Activated CD4-positive, alpha-beta T cell treated with anti-CD3 and anti-CD28 coated beads, Interleukin-2, amount 50 U/mL, for 24 hours (primary cell): ENCODE measurements at places on chromosomes 12 and 14.

DNA sequence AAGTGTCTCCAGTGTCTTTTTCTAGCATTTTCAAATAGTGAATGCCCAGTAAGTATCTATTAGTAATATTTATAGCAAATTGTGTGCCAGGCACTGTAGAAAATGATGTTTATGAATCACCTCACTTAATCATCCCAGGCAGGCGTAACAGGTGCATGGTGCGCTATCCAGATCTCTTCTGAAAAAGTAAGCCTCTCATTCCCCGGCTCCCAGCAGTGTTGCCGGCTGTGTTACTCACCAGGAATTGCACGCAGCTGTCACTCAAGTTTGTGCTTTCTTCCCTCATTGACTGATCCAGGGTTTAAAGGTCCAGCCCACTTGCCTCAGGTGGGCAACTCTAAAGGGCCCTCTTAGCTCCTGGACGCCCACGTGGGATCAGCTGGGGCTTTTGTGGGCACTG lies 173.8 kb upstream of the RASSF8 start:
- no peak for DNase-seq

GRCh38 chr14:73567358-73567757 lies 1.7 kb upstream of the ACOT2 start:
- no peak for DNase-seq

DNA sequence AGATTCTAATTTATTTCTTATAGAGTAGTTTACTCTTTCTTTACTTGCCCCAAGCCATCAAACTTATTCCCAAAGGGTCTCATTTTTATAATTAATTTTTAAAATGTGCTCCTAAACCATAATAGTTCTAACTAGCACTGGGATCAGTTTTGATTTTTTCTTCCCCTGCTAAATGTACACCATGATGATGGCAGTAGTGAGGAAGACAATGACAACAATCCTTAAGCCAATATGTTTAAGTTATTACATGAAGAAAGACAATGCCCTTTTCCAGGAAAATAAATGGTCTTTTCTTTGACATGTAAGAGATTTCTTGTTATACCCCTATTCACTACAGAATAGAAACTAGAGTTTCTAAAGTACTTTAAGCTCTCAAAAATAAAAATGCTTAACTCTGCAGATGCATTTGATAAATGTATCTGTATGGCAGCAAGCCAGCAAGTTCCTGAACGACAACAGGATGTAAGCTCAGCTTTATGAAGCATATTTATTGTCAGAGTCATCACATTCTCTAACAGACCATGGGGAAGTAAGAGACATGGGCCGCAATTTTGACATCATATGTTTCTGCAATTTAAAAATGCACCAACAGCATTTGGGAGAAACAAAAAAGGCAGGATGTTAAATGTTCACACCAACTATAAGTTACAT lies 36.0 kb upstream of the SNX6 start:
- no peak for DNase-seq

- DNase-seq: no peak
These were observed 17.7 kb downstream of the C12orf71 start for GRCh38 chr12:27064397-27065342.

DNA sequence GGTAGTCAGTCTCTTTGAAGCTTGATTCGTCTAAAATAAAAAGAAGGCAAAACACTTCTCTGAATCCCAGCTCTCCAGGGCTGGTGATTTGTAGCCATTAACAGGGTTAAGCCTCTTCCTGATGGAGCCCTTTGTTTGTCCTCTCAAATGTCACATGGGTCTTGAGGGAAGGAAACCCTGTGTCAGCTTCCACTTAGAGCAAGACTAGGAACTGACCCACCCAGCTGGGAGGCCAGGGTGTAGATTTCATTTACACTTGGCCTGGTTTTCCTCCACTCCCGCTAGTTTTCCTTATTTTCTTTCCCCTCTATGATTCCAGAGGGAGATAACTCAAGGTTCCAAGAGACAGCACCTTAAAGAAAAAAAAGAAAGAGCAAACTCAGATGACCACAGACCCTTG lies 230.5 kb upstream of the EGLN3 start:
- no peak for DNase-seq

GRCh38 chr14:103772078-103772712 lies 56.6 kb downstream of the ZFYVE21 start:
- no peak for DNase-seq
